Anterior cingulate cortex (tissue), 58 donors: ENCODE measurements at places on chromosomes 5 and 9.

DNA sequence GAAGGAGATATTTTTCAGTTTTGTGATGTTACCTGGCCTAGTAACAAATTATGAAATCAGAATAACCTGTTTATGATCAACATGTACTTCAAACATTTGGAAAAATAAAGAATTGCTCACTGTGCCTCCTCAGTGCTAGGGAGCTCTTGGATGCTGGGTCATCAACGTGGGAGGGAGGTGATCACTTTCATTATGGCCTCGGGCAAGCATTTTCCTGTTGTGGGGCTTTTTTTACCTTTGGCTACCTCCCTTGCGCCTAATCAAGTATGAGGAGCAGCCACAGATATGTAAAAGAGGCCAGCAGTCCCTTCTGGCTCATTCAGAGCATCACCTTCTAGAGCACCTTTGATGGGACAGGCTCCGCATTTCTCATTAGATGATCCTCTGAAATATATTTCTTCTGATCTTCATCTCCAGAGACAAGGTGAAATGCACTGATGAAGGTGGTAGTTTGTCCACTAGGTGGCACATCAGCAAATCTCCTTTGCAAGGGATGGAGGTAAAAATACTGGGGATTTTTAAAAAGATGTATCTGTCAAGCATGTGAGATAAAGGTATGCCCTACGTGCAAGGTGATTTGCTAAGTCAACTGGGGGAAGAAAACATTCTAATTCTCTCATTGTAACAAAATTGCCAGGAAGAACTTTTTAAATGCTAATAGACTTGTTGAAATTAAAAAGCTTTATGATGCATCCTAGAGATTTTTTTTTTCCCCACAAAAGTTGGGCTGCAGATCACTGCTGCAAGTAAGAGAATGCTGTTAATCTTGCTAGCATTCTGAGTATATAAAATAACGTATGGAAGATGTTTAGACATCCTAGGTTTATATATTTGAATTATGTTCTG, 218.2 kb downstream of the MAST4 start:
- no peak for DNase-seq

- no peak for DNase-seq
Measured at GRCh38 chr5:31161781-31162181, 31.7 kb upstream of the CDH6 start.

- DNase-seq: no peak
Measured at GRCh38 chr9:3215658-3216057, 310.1 kb downstream of the RFX3 start.

DNA sequence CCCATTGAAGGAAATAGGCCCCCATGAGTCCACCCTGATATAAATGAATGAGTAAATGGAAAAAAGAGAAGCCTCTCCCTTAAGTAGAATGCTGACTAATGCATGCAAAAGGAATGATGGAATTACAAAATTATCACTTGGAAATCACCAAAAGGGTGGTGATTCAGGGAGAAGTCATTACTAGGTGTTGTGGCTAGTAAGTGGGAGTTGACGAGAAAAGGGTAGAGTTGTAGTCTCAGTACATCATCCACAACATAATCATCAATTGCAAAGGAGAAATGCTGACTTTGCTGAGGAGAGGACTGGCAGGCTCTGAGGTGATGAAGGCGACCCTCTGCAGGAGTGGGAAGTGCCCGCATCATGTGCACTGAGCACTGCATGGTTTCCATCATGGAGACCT, 201.5 kb upstream of the S1PR3 start:
- DNase-seq: no peak

GRCh38 chr9:98099346-98099745, 19.7 kb downstream of the TRIM14 start:
- DNase-seq: no peak

DNA sequence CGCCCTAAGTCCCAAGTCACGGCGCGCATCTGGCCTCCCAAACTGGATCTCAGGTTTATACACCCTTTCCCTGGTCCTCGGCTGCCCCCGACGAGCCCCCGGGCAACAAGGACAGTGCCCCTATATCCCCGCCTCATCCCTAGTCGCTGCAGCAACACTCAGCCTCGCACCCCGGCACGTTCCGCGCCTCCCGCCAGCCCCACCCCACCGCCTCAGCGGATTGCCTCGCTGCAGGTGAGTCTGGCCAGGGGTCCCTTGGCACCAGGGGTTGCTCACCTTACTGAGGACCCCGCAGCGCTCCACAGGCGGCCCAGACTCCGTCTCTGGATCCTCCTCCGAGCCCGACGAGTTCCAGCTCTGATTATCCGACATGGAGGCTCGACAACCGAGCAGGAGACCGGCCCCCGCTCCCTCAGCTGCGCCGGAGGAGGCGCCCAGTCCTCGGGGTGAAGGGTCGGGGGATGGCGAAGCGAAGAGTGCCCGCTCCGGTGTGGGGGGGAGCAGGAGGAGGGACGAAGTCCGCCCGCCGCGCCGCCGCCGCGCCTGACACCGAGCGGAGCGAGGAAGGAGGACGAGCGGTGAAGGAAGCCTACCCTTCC, 494 bp downstream of the CERT1 start:
- peak; percentile 62 for DNase-seq
